Effector memory CD8-positive, alpha-beta T cell (primary cell): ENCODE measurements at places on chromosomes 12 and 14.

DNA sequence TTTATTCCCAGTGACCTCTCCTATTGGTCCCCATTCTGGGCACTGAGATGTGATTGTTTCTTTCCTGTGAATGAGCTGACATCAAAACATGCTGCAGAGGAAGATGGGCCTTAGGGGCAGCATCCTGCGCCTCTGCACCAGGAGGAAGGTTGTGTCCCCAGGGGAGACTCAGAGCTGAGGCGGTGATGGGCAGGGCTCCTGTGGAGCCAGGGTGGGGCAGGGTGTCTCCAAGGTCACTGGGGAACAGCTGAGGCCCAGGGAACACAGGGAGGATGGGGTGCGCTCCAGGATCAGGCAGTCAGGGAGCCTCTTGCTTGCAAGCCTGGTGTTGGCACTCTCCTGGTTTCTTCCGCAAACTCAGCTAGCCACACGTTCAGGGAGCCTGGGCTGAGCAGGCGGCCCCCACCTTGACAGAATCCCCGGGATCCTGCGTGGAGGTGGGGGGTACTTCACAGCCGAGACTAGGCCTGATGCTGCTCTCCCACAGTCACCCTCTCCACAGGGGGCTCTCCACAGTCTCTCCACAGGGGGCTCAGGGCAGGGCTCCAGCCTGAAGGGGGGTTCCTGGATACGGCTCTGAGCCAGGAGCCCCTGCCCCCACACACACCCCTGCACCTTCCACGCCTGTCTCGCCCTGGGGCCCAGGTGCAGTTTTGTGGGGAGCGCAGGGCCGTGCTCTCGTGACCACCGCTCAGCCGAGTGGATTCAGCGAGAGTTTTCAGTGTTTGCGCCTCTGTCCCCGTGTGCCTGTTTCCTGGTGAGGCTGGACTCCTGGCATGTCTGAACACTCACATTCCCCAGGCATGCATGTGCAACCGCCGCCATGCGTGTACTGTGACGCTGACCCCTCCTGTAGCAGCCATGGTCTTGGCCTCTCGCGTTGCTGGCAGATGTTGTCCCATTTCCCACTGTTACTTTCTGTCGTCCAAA is 264.7 kb downstream of the SEC23A start:
- no peaks in the 10 kb centered on the region for H3K27me3 ChIP-seq
- no peaks in the 10 kb centered on the region for H3K36me3 ChIP-seq
- no peak overlapping the region for H3K27ac ChIP-seq
- DNase-seq, result no peak
- no peaks in the 10 kb centered on the region for H3K4me1 ChIP-seq
- no peak overlapping the region for H3K4me3 ChIP-seq

- H3K27me3 ChIP-seq, result no peaks in the 10 kb centered on the region
- no peak overlapping the region for H3K27ac ChIP-seq
- DNase-seq, result no peak
- no peak overlapping the region for H3K4me3 ChIP-seq
- no peaks in the 10 kb centered on the region for H3K36me3 ChIP-seq
Observed at GRCh38 chr12:4168036-4168435, 105.5 kb upstream of the CCND2 start.

DNA sequence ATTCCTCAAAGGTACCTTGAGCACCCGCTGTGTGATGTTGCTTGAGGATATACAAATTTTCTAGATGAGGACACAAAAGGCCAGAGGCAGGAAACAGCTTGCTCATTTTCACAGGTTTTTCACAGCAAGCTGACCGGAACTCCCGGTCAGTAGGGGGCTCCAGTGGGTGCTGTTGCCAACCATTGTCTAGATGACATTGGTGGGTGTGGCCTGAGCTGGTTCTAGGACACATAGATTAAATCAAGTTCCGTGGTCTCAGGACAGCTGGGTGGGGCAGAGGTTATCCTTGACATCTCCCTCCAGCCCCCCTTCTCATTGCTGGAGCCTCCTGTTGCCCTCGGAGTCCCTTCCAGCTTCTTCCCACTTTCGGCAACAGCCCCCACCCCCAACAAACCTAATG is 153.6 kb upstream of the FKBP4 start:
- H3K27me3 ChIP-seq, result peaks cover 82% of the 10 kb centered on the region
- peaks cover 7% of the 10 kb centered on the region for H3K4me1 ChIP-seq
- H3K27ac ChIP-seq, result no peak overlapping the region

DNA sequence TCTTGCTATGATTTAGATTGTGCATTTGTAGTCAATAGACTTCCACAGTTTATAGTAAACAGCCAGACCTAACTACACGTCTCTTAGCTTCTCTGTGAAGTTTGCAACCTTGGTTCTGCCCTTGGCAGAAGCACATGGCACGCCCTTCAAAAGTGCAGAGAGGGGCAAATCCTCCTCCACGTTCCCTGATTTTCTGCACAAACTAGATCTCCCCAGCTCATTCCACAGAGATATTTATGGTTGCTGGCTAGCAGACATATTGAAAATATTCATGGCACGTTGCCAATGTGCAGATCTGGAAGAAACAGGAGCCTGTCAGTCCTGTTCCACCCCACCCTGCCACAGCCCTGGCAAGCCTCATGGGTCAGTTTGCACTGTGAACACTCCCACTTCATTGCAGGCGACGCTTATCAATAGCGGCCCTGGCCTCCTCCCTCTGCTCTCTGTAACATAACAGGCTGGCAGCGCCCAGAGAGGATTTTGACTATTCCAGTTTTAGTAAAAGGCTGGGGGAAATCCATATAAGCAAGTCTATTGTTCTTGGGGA is 6.5 kb upstream of the LGALS3 start:
- no peaks in the 10 kb centered on the region for H3K36me3 ChIP-seq
- no peak overlapping the region for H3K27ac ChIP-seq
- peaks cover 22% of the 10 kb centered on the region for H3K4me1 ChIP-seq
- no peak overlapping the region for H3K4me3 ChIP-seq

DNA sequence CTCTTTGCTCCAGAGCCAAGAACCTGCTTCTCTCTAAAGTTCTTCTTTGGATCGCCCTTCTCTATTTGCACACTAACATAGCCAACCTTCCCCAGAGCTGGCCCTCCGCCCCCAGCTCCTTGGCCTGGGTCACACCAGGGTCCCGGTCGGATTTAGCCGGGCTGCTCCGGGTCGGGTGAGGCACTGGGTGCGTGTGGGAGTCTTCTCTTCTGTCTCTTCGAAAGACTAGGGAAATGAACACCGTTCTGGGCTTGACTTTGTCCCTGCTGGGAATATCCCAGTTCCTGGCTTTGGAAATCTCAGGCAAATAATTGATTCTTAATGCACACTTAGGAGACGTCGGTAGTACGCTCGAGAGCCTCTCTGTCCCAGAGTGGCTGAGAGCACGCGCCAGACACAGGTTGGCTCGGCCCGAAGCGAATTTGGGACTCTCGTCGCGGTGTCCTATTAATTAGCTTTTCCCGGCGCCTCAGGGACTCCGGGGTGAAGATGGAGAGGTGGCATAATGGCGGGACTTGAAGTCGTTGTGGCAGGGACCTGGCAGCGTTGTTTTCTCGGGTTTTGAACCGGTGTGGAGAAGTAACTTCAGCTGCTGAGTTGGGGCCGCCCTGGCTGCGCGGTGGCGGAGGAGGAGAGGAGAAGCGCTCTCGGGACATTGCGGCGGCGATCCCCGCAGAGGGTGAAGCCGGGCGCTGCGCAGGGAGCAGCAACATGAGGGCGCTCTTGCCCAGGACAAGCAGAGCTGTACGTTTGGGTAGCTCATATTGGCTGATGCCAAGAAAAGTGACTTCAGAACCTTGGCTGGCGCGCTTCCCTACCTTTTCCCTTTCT is 7.5 kb downstream of the FOXG1 start:
- no peak for DNase-seq
- no peak overlapping the region for H3K4me3 ChIP-seq
- H3K4me1 ChIP-seq, result no peaks in the 10 kb centered on the region
- H3K27ac ChIP-seq, result no peak overlapping the region
- H3K36me3 ChIP-seq, result no peaks in the 10 kb centered on the region

GRCh38 chr14:62066304-62066703 is 304.1 kb downstream of the SNAPC1 start:
- no peak overlapping the region for H3K4me3 ChIP-seq
- no peaks in the 10 kb centered on the region for H3K36me3 ChIP-seq
- DNase-seq, result no peak
- H3K4me1 ChIP-seq, result no peaks in the 10 kb centered on the region

GRCh38 chr12:10847744-10848143 is 1.5 kb downstream of the PRR4 start:
- no peak for DNase-seq
- no peaks in the 10 kb centered on the region for H3K27me3 ChIP-seq
- H3K36me3 ChIP-seq, result peaks cover 10% of the 10 kb centered on the region
- H3K4me1 ChIP-seq, result peaks cover 36% of the 10 kb centered on the region
- no peak overlapping the region for H3K4me3 ChIP-seq

DNA sequence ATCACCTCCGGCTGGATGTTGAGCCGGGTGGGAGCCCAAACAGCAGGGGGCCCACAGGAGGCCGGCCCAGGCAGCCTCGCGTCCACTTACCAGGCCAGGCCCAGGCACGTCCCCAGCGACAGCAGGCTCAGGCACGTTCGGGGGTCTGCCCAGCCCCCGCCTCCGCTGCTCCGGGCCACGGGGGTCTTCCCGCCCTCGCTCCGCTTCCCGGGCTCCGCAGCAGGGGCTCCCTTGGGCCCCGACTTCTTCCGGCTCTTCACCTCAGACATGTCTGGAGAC is 216 bp downstream of the IKBIP start:
- H3K27me3 ChIP-seq, result no peaks in the 10 kb centered on the region
- H3K27ac ChIP-seq, result peak overlapping the region; percentile 94
- H3K4me1 ChIP-seq, result peaks cover 19% of the 10 kb centered on the region
- no peak for DNase-seq
- peak overlapping the region; percentile 95 for H3K4me3 ChIP-seq
- peaks cover 25% of the 10 kb centered on the region for H3K36me3 ChIP-seq

GRCh38 chr12:56286044-56286830 is 13.9 kb downstream of the CS start:
- no peak overlapping the region for H3K4me3 ChIP-seq
- no peak overlapping the region for H3K27ac ChIP-seq
- peaks cover 81% of the 10 kb centered on the region for H3K36me3 ChIP-seq

DNA sequence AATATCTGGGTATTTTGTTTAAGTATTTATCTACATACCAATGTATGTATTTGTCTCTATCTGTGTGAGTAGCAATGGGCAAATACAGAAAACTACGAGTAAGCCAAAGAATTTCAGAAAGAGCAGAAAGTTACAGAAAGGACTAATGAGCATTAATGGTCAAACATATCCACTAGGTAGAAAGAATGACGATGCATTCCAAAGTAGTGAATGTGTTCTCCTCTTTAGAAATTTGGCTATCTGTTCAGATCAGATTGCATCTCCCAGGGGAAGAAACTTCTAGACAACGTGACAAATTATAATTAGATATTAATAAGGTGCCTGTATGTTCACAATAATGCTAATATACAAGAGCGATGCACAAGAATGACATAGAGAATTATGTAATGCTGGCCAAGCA is 194.5 kb upstream of the GZMB start:
- H3K36me3 ChIP-seq, result no peaks in the 10 kb centered on the region
- no peak overlapping the region for H3K4me3 ChIP-seq
- H3K4me1 ChIP-seq, result no peaks in the 10 kb centered on the region
- H3K27ac ChIP-seq, result no peak overlapping the region
- H3K27me3 ChIP-seq, result peaks cover 7% of the 10 kb centered on the region

GRCh38 chr14:103555559-103556337 is 6.7 kb downstream of the BAG5 start:
- H3K36me3 ChIP-seq, result peaks cover 50% of the 10 kb centered on the region
- DNase-seq, result no peak
- H3K27me3 ChIP-seq, result no peaks in the 10 kb centered on the region
- peaks cover 32% of the 10 kb centered on the region for H3K4me1 ChIP-seq
- H3K4me3 ChIP-seq, result no peak overlapping the region
